Type B pancreatic cell (in vitro differentiated cells): ENCODE measurements at places on chromosomes 4 and X. TPM values are rescaled to one million over a fixed set of nuclear protein-coding genes. Genes with fewer than 3 reads are reported as not detected.

DNA sequence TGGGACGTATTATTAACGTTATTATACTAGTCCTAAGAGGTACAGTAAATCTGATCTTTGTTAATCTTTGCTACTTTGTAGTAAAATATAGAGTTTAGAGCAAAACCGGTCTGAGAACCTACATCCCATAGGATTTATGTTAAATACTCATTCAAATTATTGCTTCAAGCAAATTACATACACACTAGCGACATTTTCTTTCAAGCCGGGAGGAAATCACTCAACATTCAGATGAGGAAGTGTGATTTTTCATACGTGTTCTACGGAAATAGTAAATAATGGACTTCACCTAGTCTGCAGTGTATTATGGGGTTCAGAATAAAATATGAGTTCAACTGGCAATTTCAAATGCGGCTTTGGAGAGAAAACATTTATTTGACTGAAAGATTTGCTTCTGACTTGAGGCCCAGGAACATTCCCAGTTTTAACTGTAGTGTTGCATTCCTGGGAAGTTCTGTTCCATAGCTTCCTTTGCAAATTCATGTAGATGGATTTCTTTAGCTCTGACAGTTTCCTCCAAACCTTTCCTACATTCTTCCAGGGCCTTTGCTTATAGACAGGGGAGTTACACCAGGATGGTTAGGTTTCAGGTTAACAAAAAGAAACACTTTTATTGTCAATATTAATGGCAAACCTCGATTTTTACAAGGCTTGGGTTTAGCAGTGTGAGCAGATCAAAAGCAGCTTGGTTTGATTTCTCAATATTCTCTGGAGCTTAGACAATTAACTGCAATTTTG is 5.3 kb upstream of the HAND2 start:
- no peak for DNase-seq

DNA sequence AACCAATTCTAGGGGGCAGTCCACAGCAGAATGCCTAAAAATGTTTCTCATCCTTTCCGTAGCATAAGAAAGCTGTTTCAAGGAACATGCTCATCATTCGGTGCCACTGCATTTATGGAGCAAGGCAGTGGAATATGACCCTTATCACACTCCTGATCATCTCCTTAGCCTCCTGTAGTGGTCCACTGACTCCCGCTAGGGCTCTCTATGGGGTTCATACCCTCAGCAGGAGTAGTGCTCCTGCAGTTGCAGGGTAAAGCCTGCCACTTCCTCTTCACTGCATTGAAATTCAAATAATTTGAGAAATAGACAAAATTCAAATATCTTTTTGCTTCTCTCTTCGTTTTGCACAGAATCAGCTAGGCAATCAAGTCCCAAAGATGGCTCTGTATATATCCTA is 107.0 kb downstream of the NDST3 start:
- DNase-seq: no peak

Gene MAPK10
- 7.9 and 19.1 TPM in 2 replicates for total RNA-seq

DNA sequence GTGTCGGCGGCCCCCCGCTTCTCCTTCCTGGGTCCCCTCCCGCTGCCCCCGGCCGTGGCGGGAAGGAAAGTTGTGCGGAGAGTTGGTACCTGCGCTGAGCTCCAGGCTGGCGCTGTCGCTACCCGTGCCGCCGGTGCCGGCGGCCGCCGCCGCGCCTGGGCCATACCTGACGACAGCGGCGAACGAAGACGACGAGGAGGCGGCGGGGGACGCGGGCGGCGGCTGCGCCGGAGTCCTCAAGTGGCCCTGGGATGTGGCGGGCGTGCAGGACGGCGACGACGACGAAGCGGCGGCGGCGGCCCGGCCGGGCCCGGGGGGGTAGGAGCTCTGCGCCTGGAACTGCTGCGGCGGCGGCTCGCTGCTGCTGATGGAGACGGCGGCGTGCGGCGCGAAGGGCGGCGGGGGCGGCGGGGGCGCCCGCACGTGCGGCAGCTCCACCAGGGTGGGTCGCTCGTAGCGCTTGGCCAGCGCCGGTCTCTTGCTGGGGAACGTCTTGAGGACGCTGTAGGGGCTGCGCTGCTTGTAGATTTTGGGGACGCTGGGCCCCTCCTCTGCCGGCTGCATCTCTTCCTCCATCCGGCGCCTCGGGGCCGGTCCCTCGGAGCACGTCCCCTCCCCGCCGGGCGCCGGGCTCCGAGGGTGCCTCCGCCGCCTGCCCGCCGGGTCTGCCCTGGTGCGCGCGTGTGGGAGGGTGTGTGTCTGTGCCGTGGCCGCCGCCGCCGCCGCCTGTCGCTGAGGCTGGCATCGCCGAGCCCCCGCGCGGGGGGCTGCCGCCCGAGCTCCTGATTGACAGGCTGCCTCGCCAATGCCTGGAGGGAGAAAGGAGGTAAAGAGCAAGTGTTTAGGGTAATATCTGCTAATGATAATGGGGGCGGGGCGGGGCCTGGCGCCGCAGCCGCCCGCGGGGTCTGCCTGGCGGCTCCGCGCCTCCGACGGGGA is 618 bp downstream of the BEND4 start:
- DNase-seq: no peak

- DNase-seq: no peak
Measured at GRCh38 chrX:13257223-13258051, 62.4 kb downstream of the ATXN3L start.

DNA sequence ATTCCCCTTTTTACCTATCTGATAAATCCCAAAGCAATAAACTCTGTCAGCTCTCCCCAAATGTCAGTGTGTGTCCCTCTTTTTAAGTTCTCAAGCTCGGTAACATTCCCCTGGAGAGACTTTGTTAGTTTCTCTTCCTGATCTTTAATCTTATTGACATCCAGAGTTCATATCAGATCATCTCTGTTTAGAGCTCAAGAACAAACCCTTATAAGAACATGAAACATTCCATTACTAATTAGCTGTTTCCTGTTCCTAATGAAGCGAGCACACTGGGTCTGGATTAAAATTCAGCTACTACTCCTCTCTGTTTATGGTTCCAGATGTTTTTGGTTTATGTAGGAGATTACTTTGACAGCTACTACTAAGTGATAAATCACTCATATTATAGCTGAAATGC is 681.5 kb downstream of the DACH2 start:
- no peak for DNase-seq

- no peak for DNase-seq
Measured at GRCh38 chr4:91330555-91331137, 973.1 kb upstream of the GRID2 start.

DNA sequence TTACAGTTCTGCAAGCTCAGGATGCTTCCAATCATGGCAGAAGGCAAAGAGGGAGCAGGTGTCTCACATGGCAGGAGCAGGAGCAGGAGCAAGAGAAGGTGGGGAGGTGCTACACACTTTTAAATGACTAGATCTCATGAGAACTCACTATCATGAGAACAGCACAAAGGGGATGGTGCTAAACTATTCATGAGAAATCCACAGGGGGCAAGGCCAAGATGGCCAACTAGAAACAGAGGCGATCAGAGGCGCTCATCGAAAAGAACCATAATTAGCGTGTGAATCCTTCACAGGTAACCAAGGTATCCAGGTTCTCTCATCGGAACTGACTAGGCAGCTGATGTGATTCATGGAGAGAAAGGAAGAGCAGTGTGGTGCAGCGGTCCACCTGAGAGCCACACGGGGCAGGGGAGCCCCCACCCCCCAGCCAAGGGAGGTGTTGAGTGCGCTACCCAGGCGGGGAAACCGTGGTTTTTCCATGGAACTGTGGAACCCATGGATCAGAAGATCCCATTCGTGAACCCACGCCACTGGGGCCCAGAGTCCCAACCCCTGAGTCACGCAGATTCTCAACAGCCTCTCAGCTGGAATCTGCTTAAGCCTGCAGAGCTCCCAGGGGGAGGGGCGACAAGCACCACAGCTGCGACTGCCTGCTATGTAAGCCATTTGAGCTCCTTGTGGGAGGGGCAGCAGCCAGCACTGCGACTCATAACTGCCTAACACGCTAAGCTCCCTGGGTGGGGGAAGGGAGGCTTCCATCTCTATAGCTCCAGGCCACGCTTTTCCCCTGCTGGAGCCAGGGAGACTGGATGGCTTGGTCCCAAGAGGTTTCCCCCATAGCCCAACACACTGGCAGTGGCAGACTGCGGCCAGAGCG is 46.7 kb downstream of the FGF16 start:
- no peak for DNase-seq

DNA sequence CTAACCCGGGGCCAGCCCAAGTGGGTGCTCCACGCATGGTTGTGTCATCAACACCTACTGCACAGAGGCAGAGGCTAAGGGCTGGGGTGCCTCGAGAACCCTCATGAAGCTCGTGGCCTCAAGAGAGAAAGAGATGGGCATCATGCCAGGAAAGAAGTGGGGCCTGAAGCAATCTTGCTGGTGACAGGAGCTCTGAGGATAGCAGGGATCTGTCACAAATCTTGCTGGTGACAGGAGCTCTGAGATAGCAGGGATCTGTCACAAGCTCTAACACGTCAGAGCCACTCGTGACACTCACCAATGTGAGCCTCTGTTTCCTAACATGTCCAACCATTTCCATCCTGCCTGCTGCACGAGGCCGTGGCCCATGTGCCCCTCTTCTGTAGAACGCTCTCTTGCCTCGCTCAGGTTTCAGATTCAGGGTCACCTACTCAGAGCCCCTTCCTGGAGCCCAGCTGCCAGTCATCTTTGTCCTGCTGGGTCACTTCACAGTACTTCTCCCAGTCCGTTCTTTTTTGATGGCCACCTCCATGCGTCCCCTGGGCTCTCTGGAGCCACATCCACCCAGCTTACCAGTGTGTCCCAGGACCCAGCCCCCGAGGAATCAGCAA is 21.1 kb downstream of the PNMA6E start:
- no peak for DNase-seq

DNA sequence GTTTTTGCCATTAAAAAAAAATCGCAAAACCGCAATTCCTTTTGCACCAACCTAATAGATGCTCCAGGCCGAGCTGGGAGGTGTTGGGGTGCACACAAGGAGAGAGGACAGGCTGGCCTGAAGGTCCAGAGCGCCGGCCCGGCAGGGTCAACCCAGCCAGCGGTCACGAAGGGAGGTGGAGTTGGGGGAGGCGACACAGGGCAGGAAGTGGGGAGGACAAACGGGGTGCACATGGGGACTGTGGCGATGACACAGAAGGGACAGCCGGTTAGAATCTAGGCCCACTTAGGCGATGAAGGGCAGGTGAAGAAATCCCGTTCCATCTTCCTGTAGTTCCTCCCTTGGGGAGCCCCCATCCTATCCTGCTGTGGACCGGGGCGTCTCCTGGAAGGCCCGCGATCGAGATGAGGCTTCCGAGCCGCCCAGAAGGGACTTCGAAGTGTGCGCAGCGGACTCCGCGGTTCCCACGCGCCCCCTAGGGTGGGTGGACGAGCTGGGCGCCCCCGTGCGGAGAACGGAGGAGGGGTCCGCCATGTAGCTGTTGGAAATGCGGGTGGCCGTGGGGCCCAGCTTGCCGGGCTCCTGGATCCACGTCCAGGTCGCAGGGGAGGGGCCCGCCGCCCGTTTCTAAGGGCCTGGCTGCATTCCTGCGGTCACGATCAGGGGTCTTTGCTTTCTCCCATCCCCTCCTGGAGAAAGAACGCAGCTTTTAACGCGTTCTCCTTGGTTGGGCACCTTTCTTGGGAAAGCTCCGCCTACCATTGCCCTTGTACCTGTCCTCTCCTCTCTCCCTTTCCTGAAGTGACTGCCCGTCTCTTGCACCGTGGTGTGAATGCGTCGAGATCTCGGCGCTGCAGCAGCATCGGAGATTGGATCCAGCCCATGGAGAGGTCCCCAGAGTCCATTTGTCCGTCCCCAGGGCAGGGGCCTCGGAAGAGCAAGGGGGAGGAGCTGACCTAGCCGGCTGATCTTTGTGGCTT is 17.0 kb upstream of the HPF1 start:
- DNase-seq: no peak

DNA sequence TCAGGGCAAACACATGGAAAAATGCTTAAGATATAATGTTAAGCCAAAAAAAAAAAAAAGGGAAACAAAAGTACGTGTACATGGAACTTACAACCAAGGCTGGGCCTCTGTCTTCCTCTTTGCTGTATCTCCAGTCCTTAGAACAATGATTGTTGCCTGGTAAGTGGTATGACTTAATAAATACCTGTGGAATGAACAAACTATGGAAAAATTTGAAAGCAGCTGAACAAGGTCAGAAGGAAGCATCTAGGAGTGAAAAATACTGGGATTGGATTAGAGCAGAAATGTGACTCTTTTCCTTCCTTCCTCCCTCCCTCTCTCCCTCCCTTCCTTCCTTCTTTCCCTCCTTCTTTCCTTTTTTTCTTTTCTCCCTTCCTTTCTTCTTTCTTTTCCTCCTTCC is 54.2 kb upstream of the SMIM10 start:
- no peak for DNase-seq

Gene FMR1NB
- total RNA-seq: not detected in 2 replicates

Gene NUDT9
- 26.5 and 27.5 TPM in 2 replicates for total RNA-seq

- no peak for DNase-seq
Measured at GRCh38 chrX:68732906-68733493, 85.5 kb downstream of the STARD8 start.

Gene DACH2
- 4.2 and 12.8 TPM in 2 replicates for total RNA-seq

Gene MAGEA8
- 0.21 TPM in 1 of 2 replicates, not detected in the other for total RNA-seq

- no peak for DNase-seq
Measured at GRCh38 chrX:3440981-3441380, 94.5 kb upstream of the MXRA5 start.

DNA sequence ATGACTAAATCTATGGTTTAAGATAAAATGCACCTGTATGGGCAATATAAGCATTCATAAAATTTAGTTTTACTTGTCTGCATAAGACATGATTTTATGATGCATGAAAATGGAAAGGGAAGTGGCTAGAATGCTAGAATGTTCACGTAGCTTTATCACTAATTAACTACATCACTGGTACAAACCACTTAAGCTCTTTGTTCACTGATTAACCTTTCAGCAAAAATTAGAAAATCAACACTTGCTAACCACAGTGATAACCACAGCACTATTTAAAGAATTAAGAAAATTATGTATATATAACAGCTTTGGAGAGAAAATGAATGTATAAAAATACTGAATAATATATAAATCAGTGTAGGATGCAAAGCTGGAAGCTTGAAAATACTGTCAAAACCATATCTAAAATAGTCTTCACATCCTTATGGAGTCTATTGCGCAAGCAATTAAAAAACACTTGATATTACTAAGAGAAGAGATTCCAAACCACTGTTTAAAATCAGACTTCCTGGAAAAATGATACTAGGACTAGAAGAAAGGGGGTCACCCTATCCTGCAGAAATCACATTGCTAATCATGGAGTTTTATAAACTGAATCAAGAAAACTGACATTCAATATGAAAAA is 51.9 kb downstream of the EFHC2 start:
- DNase-seq: no peak

- no peak for DNase-seq
Measured at GRCh38 chr4:40204507-40205258, 7.9 kb downstream of the RHOH start.

Gene SPATA4
- 0.33 and 0.75 TPM in 2 replicates for total RNA-seq

- DNase-seq: no peak
Measured at GRCh38 chr4:89715631-89716030, 121.3 kb downstream of the SNCA start.

GRCh38 chr4:141686879-141687278 is 50.5 kb downstream of the IL15 start:
- no peak for DNase-seq
